Tibial artery (tissue), 4 donors: ENCODE measurements at places on chromosomes 7 and 10.

DNA sequence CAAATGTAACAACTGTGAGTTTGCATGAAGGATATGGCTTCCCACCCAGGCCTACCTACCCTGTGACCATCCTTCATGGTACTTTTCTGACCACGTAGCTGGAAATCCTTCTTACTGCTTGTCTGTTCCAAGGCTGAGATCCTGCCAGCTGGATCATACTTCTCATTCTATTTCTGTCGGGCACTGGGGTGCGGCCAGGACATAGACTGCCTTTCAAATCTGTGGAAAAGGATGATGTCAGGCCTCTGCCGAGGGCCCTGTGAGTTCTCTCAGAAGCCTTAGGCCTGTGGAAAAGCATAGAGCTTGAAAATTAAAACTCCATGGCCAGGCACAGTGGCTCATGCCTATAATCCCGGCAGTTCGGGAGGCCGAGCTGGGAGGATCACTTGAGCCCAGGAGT lies 10.0 kb downstream of the VWC2 start:
- no peak for DNase-seq

GRCh38 chr10:126749015-126749655 lies 78.6 kb upstream of the C10orf90 start:
- DNase-seq: no peak

- no peak for DNase-seq
Measured at GRCh38 chr7:123657304-123657685, 1.6 kb downstream of the LMOD2 start.

GRCh38 chr7:68958571-68958970 lies 639.7 kb upstream of the AUTS2 start:
- no peak for DNase-seq

- no peak for DNase-seq
Measured at GRCh38 chr7:130943336-130943901, 209.4 kb upstream of the KLF14 start.

- peak; percentile 40 for DNase-seq
Measured at GRCh38 chr7:116525298-116525912, 569 bp downstream of the CAV1 start.

GRCh38 chr10:122348935-122349361 lies 25.6 kb upstream of the PLEKHA1 start:
- DNase-seq: no peak

DNA sequence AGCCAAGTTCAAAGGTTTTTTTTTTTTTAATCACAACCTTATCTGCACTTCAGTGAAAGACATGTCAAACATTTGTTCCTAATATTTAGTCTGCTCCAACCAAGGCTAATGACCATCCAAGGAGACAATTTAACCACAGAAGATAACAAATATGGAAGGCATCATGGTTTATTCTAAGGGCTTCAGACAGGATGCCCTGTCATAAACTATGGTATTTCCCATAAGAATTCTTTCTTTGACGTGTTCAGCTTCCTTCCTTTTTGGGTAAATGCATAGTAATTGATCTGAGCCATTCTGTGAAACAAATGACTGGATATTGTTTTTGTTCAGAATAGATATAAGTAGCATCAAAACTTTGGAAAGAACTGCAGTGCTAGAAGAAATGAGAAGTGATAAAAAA lies 326.5 kb upstream of the AOAH start:
- no peak for DNase-seq

DNA sequence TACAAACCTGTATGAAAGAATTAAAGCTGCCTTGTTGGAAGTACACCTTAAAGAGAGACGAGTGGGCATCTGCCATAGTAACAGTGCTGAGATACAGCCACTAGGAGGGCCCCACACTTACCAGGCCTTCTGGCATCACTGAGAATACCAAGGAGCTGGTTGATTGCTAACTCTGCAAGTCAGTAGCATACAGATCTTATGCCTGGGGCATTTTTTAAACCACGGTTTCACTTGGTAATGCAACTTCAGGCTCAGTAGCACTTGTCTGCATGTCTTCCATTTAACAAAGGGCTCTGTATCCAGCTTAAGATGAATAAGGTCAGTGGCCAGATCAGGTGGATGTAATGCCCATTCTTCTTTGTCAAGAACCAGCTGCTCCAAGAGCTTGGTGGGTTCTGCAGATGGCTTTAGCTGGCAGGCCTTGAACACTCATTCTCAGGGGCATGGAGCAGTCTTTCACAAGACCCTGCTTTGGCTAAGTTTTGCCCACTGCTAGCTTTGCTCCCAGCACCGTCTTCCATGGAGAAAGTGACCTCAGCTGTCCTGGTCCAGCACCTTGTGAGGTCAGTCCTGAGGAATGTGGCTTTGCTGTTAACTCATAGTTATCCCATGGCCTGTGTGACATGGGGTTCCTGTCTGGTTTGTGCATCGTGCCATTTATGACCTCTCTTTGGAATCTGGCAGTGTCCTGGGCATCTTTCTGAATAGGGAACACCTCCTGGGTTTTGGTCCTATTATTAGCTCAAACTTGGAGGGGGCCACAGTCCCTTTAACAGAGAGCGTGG lies 68.1 kb downstream of the BMPER start:
- no peak for DNase-seq

DNA sequence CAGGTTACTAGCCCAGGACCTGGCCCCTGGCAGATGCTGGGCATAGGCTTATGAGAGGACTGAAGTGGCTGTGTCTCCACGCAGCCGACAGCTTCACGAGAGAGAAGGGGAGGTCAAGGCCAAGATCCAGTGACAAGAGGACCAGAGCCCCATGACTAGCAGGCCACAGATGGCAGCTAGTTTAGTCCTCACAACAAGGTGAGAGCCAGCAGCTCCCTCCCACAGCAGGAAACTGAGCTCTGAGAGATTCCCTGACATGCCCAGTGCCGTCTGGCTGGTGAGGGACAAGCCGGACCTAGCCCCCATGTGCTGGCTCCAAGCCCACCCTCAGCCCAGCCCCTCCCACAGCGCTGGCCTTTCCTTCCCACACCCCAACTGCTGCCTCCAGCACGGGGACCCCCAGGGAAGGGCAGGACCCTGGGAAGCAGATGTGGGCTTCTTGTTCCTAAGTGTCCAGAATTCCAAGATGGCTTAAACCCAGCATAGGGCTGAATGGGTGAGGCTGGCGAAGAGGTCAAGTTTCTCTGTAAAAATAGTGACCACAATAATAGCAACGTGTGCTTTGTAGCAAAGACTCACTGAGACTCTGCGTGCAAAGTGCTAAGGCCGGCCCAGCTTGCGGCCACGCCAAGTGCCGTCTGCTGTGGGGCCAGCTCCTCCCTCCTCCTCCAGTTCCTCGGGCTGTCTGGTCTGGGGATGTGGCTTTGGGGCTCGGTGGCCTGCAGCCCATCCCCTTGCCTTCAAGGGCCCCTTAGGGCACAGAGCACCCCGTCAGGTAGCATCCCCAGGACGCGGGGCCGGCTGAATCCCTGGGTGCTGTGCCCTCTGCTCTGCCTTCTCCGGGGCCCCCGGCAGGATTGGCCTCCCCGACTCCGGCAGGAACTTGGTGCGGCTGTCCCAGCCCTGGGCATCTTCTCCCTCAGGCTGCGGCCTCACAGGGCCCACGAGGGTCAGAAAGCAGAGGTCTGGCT lies 7.8 kb upstream of the FAM20C start:
- no peak for DNase-seq

- DNase-seq: no peak
Measured at GRCh38 chr10:111762114-111762513, 421.5 kb downstream of the GPAM start.

DNA sequence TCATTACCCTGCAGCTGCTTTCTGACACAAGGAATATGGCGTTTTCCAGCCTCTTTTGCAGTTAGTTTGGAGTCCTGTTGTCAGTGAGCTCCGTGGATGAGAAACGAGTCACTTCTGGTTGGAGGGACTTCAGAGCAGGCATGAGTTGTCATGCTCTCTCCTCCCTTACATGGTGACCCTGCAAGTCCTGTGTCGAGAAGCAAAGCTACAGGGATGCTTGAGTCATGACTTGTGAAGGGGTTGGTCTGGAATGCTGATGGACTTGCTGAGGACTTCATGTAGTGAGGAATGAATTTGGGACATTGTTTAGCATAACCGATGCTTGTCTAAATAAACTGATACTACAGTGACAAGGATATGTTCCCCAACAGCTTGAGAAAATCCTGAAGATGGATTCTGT lies 108.8 kb downstream of the ADCYAP1R1 start:
- no peak for DNase-seq

- DNase-seq: no peak
Measured at GRCh38 chr10:58618158-58618676, 105.5 kb downstream of the BICC1 start.

DNA sequence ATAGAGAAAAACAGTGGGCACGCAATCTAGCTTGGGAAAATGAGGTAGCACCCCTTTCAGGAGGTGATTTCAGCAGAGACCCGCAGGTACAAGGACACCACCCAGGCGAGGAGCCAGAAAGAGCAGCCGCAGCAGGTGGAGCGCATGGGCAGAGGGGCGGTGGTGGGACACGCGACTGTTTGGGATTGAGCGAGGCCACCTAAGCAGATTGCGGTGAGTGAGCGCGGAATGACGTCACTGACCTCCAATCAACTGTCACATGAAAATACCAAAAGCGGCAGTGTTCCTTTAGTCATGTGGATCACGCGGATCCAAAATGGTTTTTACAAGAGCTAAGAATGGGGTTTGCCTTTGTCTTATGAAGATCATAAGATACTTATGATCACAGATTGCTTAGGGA lies 40.2 kb upstream of the SLC26A3 start:
- DNase-seq: no peak

- no peak for DNase-seq
Measured at GRCh38 chr7:1255080-1255816, 22.6 kb downstream of the UNCX start.

GRCh38 chr10:16592378-16592777 lies 70.7 kb upstream of the C1QL3 start:
- peak; percentile 45 for DNase-seq

GRCh38 chr7:32587411-32587948 lies 92.2 kb downstream of the AVL9 start:
- DNase-seq: no peak

- no peak for DNase-seq
Measured at GRCh38 chr7:31137234-31137633, 85.1 kb downstream of the ADCYAP1R1 start.

- no peak for DNase-seq
Measured at GRCh38 chr10:59336632-59337031, 25.7 kb downstream of the FAM13C start.

- DNase-seq: no peak
Measured at GRCh38 chr7:151934584-151934983, 21.7 kb upstream of the GALNTL5 start.

DNA sequence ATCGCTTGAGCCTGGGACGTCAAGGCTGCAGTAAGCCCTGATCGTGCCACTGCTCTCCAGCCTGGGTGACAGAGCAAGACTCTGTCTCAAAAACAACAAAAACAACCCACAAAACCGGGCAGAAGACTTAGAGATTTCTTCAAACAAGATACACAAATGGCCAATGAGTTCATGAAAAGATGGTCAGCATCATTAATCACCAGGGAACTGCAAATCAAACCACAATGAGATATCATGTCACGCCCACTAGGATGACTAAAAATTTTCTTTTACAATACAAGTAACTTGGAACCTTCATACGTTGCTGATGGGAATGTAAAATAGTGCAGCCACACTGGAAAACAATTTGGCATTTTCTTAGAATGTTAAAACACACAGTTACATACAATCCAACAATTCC lies 77.3 kb upstream of the GRID1 start:
- DNase-seq: no peak

DNA sequence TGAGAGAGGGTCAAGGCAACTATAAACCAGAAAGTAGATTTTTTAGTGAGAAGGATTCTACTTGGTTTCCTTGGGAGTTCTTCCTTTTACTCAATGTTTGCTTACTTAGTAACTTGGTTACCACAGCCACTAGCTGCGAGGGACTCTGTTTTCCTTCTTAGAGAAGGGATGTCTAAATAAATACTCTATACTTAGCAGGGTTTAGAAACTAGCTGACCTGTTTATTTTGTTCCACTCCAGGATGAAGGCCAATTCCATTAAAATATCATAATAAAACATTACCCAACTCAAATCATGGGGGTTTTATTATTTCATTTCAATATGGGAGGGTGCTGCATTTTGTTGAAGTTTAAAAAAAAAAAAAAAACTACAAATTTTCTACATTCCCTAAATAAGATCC lies 87.3 kb downstream of the PPP1R3A start:
- no peak for DNase-seq

GRCh38 chr7:132336797-132337196 lies 239.5 kb downstream of the PLXNA4 start:
- no peak for DNase-seq
